ENCODE measurements at places on chromosomes 2 and 18.

DNA sequence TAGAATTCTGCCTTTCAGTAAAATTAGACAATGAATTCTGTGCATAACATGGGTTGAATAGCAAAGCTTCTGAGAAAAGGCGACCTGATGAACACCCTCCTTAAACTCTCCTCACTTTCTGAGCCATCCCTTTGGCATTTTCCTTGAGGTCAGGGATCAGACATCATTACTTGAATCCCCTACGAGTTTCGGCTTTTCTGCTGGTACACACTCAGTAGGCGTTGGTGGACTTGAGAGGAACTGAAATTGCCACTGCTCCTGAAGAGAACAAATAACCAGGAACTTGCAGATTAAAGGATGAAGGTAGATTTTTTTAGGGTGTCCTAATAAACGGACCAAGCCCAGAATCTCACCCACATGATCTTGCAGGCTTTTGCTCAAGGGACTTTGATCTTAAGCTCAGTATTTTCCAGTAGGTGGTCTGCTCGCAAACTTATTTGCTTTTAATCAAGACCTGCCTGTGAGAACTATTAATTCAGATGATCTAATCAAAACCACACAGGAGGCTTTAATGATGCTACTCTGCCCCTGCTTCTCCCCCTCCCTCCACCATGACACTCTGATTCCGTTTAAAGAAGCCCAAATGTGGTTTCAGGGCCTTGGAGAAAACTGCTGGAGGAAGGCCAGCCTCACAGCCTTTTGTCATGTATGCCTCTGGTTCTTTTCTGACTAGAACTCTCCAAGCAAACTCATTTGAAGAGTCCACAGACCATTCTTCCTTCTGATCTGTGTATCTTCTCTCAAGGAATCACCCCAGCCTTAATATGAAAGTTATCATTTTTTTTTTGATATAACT is 124.9 kb downstream of the PRKCE start:
- no peak for DNase-seq

GRCh38 chr2:74179063-74179865 is 585 bp upstream of the MOB1A start:
- DNase-seq = no peak

- no peak for DNase-seq
These were observed 5.1 kb upstream of the GAL3ST2 start for GRCh38 chr2:241771286-241772062.

DNA sequence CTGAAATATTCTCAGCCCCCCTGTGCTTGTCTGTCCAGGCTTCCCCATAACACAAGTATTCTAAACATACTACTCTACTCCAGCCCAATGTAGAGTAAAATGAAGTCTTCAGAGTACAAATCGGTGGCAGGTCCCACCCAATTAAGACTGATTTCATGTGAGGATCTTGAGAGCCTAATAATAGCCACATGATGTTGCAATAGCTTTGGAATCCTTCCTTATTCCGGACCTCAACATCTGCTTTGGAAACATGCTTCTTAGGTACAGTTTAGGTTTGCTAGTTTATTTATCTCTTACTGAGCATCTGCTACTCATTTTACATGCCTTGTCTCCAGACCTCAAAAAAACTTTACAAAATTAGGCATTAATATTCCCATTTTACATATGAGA is 207.3 kb upstream of the RAB6C start:
- DNase-seq = no peak

- DNase-seq = no peak
These were observed 10.9 kb downstream of the TGIF1 start for GRCh38 chr18:3460823-3461398.

DNA sequence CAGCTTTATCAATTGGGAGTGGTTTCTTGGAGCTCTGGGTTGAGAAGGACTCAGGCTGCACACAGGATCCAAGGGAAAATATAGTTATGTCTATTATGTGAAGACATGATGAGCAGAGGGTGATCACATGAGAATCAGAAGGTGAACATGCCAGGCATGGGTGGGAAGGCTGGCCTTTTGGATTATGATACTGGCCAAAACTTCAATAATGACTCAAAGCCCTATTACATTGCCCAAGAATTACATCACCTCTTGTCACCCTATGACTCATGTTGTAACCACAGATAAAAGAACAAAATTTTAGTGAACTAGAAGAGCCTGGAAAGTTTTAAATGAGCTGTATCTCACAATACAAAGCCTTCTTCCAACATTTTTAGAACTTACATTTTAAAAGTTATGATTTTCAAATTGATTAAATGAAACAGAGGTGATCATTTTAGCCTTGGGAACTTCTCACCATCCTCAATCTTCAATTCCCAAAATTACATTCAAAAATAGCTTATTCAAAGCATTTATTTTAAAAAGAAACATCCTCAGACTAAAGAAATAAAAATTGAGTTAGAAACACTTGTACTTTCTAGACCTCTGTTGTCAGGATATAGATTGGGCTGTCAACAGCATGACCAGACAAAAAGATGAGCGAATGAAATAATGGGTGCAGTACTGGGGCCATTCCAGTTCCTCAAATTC is 428.3 kb downstream of the MBD2 start:
- no peak for DNase-seq

GRCh38 chr2:1738163-1738562 is 6.2 kb downstream of the PXDN start:
- DNase-seq = no peak

DNA sequence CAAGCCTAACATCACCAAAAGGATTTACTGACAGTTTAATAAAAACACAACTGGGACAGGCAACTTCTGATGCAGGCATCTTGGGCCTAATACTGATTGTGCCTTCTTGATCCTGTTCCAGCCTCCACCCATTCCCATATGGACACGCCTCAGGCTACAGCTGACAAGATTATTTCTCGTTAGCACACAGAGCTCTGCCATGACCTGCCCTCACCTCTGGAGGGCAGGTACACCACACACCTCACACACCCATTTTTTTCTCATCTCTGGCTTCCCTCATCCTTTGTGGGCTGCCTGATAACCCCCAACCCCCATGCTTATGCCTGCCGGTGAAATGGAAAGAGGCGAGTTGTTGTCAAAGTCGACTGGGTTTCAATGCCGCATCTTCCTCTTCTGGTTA is 147.0 kb downstream of the ANTXR1 start:
- no peak for DNase-seq

DNA sequence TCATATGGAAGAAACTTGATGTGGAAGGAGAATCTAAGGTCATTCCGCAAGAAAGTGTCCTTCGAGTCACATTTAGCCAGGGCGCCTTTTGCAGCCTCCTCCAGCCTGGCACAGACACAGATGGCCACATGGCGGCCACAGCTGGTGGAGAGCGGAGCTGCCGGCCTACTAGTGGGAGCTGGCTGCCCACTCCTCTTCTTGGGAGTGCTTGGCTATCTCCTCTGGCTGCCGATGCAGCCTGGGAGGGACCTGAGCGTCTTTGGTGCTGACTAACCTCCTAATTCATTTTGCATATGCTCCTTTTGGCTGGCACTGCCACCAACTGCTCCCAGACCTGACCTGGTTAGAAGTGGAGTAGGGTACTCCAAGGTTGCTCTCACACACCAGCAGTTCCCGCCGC is 199.3 kb upstream of the MYT1L start:
- DNase-seq = no peak

DNA sequence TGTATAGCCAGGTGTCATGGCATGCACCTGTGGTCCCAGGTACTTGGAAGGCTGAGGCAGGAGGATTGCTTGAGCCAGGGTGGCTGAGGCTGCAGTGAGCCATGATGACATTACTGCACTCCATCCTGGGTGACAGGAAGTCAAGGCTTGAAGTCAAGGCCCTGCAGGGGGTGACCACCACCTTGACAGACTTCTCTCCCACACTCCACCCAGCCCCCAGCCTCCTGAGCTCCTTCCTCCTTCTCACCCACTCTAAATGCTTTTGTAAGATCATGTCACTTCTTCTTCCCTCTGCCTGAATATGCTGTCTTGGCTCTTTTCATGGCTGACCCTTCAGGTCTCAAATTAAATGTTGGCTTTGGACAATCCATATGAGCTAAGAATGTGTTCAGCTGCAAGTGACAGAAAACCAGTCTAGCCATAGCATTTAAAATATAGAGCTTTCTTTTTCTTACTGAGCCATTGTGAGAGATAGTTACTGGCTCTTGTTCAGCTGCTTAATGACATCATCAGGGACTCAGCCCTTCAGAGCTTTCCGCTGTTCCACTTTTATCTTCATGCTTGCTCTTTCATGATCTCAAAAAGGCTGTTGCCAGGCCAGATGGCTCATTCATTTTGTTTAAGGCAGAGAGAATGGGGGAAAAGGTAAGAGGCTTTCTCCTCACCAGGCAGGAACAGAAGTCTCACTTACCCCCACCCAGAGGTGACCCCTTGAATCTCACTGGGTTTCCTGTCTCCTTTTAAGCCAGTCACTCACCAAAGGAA is 36.7 kb upstream of the TTC39C start:
- DNase-seq = no peak

DNA sequence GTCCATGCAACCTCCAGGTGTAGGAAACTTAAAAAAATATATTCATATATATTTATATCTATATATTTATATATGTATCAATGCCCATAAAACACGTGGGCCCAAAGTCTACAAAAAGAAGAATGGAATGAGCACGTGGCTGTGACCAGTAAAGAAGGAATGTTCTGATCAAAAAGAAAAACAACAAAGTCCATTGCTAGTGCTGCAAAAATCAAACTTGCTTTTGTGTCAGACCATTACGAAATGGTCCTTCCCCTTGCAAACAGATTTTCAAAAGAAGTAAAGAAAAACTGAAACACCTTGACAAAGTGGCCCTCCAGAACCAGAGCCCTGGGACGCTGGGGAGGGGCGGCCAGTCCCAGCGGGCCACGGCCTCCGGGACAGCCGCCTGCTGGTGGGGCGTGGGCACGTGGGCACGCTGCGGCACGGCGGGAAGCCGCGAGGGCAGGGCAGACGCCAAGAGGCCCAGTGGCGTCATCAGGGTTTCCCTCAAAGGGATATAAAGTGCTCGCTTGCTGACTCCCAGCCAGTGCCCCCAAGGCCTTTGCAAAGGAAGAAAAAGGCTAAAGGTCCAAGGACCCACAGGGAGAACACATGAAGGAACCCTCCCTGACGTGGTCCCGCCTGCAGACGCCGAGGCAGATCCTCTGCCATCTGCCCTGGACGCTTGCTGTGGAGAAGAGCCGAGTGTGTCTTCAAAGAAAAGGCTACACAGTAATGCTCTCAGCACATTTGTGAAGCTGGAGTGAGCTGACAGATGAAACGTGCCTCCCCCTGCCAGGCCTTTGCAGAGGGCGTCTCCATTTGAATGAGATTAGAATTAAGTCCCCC is 201.8 kb downstream of the TWIST2 start:
- no peak for DNase-seq

- no peak for DNase-seq
These were observed 5.0 kb upstream of the UNC80 start for GRCh38 chr2:209766613-209767012.

GRCh38 chr2:19793132-19793750 is 108.5 kb downstream of the TTC32 start:
- no peak for DNase-seq

DNA sequence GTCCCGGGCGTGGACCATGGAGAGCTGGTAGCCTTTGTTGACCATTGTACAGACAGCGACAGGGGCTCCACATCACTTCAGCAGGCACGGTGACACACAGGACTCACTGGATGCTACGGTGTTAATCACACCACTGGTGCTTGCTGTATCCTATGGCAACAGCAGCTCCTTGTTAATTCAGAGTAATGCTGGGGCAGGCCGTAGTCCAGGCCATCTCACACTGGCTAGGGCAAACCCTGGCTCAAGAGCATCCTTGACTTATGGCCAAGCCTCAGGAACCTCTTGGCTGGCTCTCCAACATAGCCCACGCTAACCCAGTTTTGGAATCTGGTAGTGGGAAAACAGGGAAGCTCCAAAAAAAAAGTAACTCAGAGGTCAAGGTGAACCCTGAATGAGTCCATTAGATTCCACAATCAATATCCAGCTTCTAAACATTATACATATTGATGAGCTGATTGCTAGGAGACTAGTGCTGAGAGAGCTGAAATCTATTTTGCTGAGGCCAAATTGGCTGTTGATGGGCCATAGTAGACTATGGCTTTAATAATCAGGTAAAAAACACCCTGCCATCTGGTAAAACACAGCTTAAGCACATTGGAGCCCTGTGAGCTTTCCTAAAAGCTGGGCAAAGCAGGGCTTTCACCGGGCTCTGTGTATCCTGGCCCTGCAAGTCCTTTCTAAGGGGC is 253.6 kb downstream of the PRKCE start:
- DNase-seq = no peak

GRCh38 chr18:8975624-8976023 is 126.9 kb upstream of the NDUFV2 start:
- no peak for DNase-seq

DNA sequence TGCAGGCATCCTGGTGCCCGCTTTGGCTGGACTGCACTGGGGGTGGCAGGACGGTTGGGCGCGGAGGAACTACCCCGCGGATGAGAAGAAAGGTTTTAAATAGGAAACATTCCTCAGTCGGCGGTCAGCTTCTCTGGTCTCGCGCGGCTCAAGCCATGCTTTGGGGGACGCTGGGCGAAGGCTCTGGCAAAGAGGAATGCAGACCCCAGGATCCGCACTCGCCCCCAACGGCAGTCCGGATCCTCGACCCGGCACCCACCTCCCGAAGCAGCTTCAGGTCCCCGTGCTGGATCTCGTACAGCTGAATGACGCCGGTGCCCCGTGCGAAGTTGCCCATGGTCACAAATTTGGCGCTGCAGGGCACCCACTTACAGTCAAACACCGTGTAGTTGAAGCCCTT is 686 bp upstream of the PNO1 start:
- peak; percentile 40 for DNase-seq

- DNase-seq = no peak
These were observed 235.5 kb upstream of the SIX3 start for GRCh38 chr2:44705876-44706480.

- DNase-seq = no peak
These were observed 5.9 kb downstream of the SERPINB11 start for GRCh38 chr18:63708650-63709049.

- no peak for DNase-seq
These were observed 2.9 kb upstream of the GREB1 start for GRCh38 chr2:11530864-11531465.

- DNase-seq = peak; percentile 37
These were observed 17.0 kb upstream of the HPCAL1 start for GRCh38 chr2:10285556-10286198.

GRCh38 chr18:9838144-9838877 is 47.5 kb upstream of the TXNDC2 start:
- peak; percentile 60 for DNase-seq

DNA sequence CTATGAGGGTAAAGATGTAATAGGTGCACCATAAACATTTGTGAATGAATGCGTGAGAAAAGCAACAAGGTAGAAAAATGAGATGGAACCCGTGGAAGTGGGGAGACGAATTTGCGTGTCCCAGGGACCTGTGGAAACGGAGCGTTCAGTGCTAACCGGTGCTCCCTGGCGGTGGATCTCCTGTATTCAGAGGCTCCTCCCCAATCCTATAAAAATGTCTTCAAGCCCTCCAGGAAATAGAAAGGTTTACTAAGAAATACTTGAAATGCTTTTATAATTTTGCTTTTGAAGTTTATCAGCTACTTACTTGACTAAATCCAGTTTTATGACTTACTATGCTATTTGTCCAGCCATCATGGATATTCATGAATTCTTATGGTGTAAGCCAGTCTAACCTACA is 62.8 kb upstream of the RBM44 start:
- no peak for DNase-seq

- peak; percentile 97 for DNase-seq
These were observed 231.6 kb upstream of the SMAD2 start for GRCh38 chr18:48161911-48162698.

- DNase-seq = no peak
These were observed 1.6 kb upstream of the LRRFIP1 start for GRCh38 chr2:237625777-237626176.

- no peak for DNase-seq
These were observed 275.1 kb downstream of the TGIF1 start for GRCh38 chr18:3725115-3725514.

GRCh38 chr18:56652802-56653201 is 1.6 kb downstream of the WDR7 start:
- no peak for DNase-seq

Measured in NCI-H345 (cell line).